Right ventricle myocardium superior (tissue), 1 donor: ENCODE measurements at places on chromosomes 12 and 14.

GRCh38 chr14:58299401-58300330 lies 1.3 kb downstream of the ARID4A start:
- DNase-seq: no peak

DNA sequence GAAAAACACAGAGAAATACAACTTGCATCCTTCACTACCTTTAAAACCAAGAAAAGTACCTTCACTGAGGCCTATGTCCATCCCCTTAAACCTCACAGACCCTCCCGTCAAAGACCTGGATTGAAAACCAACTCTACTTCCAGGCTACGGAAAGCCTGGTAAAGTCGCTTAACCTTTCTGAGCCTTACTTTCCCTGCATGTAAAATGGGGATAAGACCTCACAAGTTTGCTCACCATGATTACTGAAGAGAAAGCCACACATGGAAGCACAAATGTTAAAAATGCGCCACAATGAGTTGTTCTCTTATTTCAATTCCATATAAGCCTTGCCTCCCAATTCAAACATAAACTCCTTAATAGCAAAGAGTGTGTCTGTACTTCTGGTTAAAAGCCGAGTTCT lies 8.4 kb downstream of the ACTN1 start:
- no peak for DNase-seq

DNA sequence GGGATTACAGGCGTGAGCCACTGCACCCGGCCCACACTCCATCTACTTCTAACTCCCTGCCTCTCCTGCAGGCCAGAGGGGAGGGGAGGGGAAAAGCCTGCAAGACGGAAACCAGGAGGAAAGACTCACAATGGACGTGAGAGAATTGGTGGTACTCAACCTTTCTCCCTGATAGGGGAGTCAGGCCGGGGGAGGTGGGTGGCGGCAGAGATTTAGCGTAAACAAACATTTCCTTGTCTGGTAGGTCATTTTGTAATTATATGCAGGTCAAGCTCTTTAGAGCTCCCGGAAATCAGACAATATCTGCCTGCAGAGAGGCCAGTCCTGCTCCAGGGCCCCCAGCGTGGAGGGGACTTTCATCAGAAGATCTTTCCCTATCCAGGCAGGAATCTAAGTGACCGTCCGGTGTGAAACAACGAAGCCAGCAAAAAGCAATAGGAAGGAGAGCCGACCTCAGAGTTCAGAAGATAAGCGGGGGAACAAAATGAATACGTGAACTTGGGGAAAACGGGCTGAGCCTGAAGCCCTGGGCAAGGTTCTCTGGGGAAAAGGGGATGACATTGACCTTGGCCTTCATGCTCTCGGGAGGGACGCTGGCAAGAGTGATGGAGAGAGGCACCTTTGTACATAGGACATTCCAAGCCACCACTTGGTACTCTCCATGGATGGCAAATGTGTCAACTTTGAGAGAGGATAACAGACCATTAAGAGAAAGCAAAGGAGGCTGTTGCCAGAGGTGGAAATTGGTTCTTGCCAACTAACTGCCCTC lies 62.3 kb downstream of the SPRING1 start:
- no peak for DNase-seq

- no peak for DNase-seq
Measured at GRCh38 chr14:23432946-23433345, 2.5 kb downstream of the MYH7 start.

- no peak for DNase-seq
Measured at GRCh38 chr14:75277815-75278421, 710 bp upstream of the FOS start.

GRCh38 chr14:72532686-72533454 lies 361.0 kb downstream of the DPF3 start:
- no peak for DNase-seq

GRCh38 chr12:96383991-96384390 lies 16.2 kb downstream of the CDK17 start:
- no peak for DNase-seq
